ENCODE measurements at places on chromosomes 11 and 22.

DNA sequence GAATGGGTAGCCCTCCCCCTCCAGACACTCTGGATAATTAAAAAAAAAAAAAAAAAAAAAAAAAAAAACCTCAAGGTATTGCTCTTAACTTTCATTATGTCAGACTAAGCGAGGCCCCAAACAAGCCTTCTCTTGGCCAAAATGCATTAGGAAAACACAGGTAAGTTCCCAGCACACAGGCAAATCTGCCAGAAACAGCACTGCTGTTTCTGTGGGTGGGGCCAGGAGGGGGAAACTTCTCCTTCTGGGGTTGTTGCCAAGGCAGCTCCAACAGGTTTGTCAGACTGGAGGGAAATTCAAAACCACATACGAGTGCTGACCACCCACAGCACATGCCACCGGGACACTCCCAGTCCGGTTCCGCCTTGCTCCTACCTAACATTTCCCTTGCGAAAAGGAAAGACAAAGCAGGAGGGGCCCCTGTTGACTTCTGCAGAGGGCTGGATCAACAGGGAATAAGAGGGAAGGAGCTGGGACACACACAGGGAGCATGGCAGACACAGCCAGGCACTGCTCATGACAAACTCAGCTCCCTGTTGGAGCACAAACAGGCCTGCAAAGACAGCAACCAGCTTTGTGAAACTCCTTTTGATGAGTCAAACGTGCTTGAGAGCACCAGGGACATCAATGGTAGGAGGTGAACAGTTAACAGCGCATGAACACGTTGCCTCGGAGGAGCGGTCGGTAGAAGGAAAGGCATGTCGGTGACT, 55.0 kb downstream of the MYH9 start:
- H3K36me3 ChIP-seq, result peaks cover 75% of the 10 kb centered on the region
- H3K27me3 ChIP-seq, result no peaks in the 10 kb centered on the region
- H3K27ac ChIP-seq, result peak overlapping the region; percentile 91
- no peak overlapping the region for H3K4me3 ChIP-seq
- no peak for DNase-seq
- peaks cover 100% of the 10 kb centered on the region for H3K4me1 ChIP-seq

GRCh38 chr11:116329354-116330090, 443.3 kb downstream of the BUD13 start:
- no peaks in the 10 kb centered on the region for H3K4me1 ChIP-seq
- H3K27me3 ChIP-seq, result peaks cover 4% of the 10 kb centered on the region
- DNase-seq, result no peak
- no peak overlapping the region for H3K4me3 ChIP-seq

DNA sequence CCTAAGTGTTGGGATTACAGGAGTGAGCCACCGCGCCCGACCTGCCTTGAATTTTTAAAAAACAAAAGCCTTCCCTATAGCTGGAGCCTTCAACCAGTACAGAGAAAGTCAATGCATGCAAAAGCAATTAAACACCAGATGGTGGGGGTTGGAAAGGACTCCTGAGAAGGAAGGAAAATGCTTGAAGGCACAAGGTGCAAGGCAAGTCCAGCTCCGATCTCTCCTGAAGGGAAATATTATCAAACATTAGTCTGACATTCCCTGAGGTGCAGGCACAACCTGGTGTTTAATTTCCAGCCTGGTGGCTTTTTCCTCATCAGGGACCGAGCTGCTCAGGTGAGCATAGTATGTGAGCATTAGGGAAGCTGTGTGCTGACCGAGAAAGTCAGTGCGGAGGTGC, 12.9 kb upstream of the RAPSN start:
- DNase-seq, result peak; percentile 32
- H3K36me3 ChIP-seq, result peaks cover 27% of the 10 kb centered on the region

DNA sequence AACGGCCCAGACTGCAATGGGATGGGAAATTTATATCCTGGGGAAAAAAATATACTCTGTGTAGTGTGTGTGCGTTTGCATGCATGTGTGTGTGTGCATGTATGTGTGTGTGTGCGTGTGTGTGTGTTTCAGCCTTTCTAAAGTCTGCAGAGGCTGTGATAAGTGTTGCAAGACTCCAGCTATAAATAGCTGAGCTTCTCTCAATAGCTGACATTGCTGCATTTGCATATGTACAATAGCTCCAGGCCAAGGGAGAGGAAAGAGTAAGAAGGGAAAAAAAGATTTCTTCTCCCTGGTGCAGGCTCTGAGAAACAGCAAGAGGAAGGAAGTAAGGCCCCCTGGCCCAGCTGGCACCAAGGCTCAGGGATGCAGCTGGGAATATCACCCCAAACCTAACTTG, 483.0 kb downstream of the MN1 start:
- DNase-seq, result no peak
- H3K27ac ChIP-seq, result no peak overlapping the region
- H3K27me3 ChIP-seq, result peaks cover 10% of the 10 kb centered on the region
- no peak overlapping the region for H3K4me3 ChIP-seq
- H3K36me3 ChIP-seq, result no peaks in the 10 kb centered on the region

- peaks cover 24% of the 10 kb centered on the region for H3K4me1 ChIP-seq
- H3K36me3 ChIP-seq, result no peaks in the 10 kb centered on the region
- peak overlapping the region; percentile 92 for H3K27ac ChIP-seq
- no peaks in the 10 kb centered on the region for H3K27me3 ChIP-seq
- DNase-seq, result peak; percentile 96
- peak overlapping the region; percentile 73 for H3K4me3 ChIP-seq
Observed at GRCh38 chr11:67464411-67465188, 4.5 kb downstream of the TMEM134 start.

GRCh38 chr11:33630936-33631748, 69.5 kb downstream of the C11orf91 start:
- H3K36me3 ChIP-seq, result no peaks in the 10 kb centered on the region
- no peak for DNase-seq
- H3K4me3 ChIP-seq, result no peak overlapping the region
- peaks cover 4% of the 10 kb centered on the region for H3K27me3 ChIP-seq
- H3K4me1 ChIP-seq, result no peaks in the 10 kb centered on the region

Data from upper lobe of right lung (tissue), 1 donor.